ENCODE measurements at places on chromosomes 3 and 15.
A peak's percentile ranks its signal among the peaks of the same experiment; 100 is the strongest.

- DNase-seq: no peak
These were observed 105.6 kb upstream of the LRRN1 start for GRCh38 chr3:3693593-3693992.

DNA sequence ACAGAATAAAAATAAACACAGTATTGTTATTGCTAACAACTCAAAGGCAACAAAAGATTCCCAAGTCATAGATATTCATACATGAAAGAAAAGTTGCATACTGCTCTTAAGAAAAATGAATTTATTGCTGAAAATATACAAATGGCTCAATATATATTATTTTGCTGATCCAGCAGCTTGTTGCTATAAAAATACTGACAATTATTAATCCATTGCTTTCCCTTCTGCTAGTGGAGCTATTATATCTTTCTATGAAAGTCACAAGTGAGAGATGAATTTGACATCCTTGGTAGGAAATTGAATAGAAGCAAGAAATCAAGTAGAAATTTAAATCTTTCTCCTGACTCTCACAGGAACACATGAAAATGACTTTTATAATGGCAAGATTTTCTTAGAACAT lies 179.2 kb upstream of the MBNL1 start:
- DNase-seq: no peak

DNA sequence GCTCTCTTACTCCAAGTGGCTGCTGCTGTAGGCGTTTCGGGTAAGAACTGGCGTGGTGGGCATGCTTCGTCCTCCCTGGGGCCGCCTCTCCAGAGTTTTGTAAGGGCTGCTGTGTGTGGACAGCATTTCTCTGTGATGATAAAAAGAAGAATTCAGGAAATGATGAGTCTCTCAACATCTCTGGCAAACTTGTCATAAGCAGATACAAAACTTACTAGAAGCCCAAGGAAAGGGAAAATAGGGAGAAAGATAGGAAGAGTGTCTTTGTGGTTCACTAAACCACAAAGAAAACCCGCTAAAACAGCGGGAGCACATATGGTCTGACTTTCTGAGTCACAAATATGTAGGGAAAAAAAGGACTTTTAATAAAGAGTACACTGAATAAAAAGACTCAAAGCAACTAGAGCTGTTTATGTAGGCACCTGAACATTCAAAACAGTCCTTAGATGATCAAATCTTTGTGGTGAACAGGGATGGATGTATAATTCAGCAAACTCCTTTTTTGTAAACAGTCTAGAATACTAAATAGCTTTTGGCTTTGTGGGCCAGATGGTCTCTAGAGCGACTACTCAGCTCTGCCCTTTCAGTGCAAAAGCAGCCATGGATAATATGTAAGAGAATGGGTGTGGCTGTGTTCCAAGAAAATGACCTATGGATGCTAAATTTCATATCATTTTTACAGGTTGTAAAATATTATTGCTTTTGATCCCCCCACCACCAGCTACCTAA lies 60.4 kb upstream of the LMOD3 start:
- DNase-seq: no peak

GRCh38 chr15:35956056-35956455 lies 410.1 kb upstream of the DPH6 start:
- DNase-seq: no peak

- no peak for DNase-seq
These were observed 503.4 kb upstream of the NECTIN3 start for GRCh38 chr3:110568246-110568645.

- DNase-seq: no peak
These were observed 18.8 kb downstream of the MAGI1 start for GRCh38 chr3:66019896-66020295.

- DNase-seq: no peak
These were observed 117.1 kb downstream of the MYLK start for GRCh38 chr3:123767009-123767372.

DNA sequence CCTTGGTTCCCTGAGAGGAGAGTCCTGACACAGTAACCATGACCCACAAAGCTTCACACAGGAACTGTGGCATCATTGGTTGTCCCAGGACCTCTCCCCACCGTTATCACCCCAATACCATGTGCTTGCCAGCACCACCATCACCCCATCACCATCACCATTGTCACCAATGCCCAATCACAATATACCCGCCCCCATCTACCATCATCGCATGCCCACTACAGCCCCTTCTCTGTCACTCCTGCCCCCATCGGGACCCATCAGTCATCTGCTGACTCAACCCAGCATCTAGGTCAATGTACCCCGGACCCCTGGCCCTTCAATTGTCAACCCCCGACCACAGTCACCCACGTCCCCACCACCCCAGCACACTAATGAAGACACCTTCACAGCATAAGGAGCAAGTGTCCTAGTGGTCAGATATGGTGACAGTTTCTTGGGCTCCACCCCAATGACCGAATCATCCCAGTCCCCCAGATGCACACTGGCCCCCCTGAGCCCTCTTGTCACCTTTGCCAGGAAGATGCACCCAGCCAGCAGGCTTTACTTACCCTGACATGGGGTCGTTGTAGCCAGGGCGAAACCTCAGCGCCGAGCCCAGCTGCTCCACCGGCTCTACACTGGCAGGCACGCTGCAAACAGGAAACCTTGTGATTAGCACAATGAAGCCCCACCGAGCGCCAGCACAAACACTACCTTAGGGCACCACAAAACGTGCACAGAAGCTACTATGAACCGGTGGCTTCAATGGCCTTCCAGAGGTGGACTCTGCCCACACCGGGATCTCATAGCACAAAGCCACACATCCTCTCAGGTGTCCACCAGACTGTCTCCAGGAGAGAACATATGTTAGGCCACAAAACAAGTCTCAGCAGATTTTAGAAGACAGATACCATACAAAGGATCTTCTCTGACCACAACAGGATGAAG lies 25.1 kb downstream of the SHISA5 start:
- no peak for DNase-seq

GRCh38 chr3:155595371-155595770 lies 149.5 kb downstream of the PLCH1 start:
- no peak for DNase-seq

DNA sequence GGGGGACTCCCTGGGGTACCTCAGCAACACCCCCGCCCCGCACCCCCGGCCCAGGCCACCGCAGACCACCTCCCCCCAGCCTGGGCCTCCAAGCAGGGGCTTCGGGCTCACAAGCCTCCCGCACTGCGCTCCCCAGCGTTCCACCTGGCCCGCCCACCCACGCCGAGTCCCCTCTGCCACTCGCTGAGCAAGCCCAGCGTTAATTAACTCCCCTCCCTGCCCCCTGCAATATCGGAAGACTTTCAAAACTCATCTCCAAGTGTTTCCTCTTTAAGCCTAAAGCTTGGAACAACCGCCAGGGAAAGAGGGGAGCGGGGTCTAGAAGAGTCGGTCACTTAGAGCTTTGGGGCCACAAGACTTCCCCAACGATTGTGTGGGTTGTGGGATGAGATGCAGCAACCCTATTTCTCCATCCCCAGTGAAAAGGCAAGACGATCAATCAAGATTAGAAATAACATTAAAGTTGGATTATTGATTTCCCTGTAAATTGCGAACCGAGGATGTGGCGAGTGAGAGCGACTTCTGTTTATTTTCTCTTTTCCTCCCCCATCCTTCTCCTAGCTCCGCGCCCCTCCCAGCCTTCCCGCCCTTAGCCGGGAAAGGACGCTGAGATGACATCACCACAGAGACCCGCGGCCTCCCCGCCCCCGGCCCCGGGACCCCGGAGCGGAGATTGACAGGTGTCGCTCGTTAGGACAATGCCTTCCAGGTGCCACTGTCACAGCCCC lies 30.2 kb downstream of the NR2F2 start:
- DNase-seq: no peak

- no peak for DNase-seq
These were observed 124.0 kb downstream of the ADAMTS9 start for GRCh38 chr3:64563751-64564150.

DNA sequence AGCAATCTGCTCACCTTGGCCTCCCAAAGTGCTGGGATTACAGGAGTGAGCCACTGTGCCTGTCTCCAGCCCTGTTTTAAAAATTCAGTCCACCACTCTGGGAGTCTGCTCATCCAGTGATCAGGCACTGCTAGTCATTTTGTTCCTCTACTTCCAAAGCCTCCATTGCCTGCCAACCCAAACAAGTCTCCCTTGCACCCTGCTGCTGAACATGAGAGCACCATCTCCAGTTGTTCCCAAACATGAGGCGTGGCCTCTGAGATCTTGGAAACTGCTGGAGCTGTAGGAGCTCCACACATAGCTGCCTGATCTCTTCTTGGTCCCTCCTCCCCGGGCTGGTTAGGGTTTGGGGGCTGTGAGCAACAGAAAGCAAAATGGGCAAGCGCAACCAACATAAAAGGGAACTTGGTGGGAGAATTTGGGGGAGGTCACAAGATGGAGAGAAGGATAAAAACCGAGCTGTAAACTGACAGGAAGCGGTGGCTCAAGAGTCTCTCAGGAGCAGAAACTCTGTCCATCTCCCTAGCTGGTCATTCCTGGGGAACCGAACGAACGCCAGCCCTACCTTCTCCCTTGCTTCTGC lies 49.6 kb upstream of the TLE3 start:
- no peak for DNase-seq

GRCh38 chr3:188303286-188303799 lies 149.4 kb downstream of the LPP start:
- no peak for DNase-seq

DNA sequence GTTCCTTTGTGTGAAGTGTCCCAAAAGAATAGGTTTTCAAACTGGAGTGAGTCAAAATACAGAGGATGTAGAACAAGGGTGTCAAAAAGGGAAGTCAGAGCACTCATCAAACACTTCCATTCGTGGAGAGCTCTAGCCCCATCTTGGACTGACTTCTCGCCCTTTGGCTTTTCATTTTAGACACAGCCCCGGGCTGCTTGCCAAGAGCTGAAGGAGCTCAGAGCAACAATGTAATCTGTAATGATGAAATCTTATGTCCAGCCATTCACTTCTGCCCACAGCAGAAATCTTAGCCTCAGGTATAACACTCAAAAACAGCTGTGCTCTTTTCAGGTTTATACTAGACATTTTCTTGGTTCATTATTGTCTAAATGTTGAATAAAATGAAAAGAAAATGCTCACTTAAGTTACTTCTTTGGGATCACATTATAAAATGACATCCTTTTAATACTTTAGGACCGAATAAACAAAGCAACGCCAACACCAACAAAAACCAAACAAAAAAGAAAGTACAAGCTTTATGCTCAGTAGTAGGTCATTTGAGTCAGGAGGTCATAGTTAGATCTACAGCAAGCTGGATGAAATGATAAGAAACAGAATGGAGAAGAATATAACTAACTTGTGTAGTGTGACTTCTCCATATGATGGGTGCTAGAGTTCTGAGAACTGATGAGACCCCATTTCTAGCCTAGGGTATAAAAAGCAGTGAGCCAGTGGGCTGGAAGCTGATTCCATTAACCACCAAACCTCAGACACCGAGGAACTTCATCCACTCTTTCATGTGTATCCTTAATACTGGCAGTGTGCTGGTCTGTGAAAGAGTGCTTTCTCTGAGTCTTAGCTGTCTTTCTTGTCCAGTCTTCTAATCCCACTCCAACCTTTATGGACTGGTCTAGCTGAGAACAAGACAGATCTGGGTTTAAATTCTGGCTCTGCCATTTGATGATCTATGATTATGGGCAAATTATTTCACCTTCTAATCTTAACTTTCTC lies 131.8 kb upstream of the SLC7A14 start:
- no peak for DNase-seq

DNA sequence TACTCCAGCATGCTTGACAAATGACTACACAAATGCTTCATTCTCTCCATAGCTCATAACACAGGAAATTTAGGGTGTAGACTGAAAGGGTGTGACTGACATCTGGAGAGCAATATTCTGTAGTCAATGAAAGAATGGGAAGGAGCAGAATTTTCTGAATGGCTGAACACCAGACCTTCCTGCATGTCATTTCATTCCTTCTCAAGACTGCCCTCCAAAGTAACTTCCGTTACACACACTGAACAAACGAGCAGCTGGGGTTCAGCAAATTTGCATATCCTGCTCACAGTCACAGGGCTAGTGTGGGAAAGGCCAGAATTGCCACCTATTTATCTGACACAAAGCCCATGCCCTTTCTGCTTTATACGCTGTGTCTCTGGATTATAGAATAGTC lies 325.0 kb upstream of the CFAP20DC start:
- DNase-seq: no peak

DNA sequence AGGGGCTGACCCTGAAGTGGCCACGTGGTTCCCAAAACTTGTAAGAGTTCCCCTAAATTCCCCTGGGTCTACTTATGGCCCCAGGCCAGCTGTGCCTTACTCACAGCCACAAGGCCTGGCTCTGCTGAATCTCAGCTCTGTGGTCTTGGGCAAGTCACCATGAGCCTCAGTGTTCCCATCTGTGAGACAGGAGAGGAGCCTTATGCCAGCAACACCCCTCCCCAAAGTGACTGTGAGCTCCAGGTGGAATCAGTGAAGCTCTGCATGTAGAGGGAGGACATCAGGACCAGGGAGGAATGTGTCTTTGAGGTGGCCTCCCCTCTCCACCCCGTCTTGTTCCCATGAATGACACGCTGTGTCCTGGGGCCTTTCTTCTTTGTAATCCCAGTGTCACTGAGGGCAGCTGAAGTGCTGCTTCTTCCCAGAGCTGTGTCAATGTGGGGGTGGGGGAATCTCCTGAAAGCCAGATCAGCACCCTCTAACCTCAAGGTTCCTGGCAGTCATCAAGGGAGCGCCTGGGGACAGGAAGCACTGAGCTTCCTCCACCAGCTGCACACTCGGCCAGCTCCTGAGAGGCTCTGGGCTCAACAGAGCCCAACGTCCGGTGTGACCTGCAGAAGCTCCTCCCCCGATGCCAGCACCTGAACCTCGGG lies 258.9 kb downstream of the UACA start:
- no peak for DNase-seq

DNA sequence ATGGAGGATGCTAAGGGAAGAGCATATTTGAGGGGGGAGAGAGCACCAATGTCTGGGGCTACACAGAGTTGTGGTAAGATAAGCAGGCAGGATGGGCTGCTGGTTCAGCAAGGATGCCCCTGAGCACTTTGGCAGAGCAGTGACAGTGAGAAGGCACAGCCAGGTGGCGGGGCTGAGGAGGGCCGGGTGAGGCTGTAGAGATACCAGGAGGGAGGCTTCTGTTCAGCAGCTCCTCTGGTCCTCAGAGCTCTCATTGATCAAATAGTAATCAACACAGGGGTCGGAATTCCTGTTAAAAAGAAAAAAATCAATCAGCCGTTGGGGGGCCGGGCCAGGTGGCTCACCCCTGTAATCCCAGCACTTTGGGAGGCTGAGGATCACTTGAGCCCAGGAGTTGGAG lies 11.5 kb upstream of the XIRP1 start:
- no peak for DNase-seq

GRCh38 chr15:68289057-68289456 lies 11.5 kb downstream of the FEM1B start:
- no peak for DNase-seq

- peak; percentile 56 for DNase-seq
These were observed 160.4 kb upstream of the KCNH8 start for GRCh38 chr3:18987862-18988447.

All from DMS153 (cell line).